ENCODE measurements at places on chromosomes 3 and 15. TPM values are rescaled to one million over a fixed set of nuclear protein-coding genes. Genes with fewer than 3 reads are reported as not detected.

Gene HCLS1
- not detected for total RNA-seq

Gene MAP3K13
- 18.0 TPM for total RNA-seq

Gene KBTBD12
- total RNA-seq = not detected

Gene HHLA2
- total RNA-seq = not detected

Gene CPNE9
- total RNA-seq = not detected

Gene FOXL2NB
- total RNA-seq = 2.9 TPM

Gene CHDH
- total RNA-seq = under 0.01 TPM

Gene MUC13
- 0.17 TPM for total RNA-seq

Gene MYRIP
- total RNA-seq = 0.11 TPM

Gene PLSCR4
- total RNA-seq = 3.1 TPM

Gene AHSG
- total RNA-seq = not detected

Gene EPHB3
- 4.2 TPM for total RNA-seq

Gene LOXL1
- total RNA-seq = 503 TPM

Gene IGDCC3
- total RNA-seq = not detected

Gene MORC1
- not detected for total RNA-seq

Gene CCDC9B
- 9.8 TPM for total RNA-seq

All from LHCN-M2 (cell line).